GM18507 (cell line): ENCODE measurements at places on chromosomes 3 and 15.

GRCh38 chr3:42906848-42907183 lies 874 bp downstream of the ZNF662 start:
- no peak for DNase-seq

- DNase-seq = no peak
Observed at GRCh38 chr3:8739757-8740504, 6.3 kb downstream of the CAV3 start.

GRCh38 chr3:117411971-117412370 lies 702.4 kb downstream of the TUSC7 start:
- no peak for DNase-seq

GRCh38 chr15:45182996-45183395 lies 4.8 kb downstream of the SHF start:
- DNase-seq = no peak

- no peak for DNase-seq
Observed at GRCh38 chr15:77410701-77411618, 8.9 kb downstream of the PEAK1 start.

GRCh38 chr15:28912422-28912821 lies 26.6 kb downstream of the APBA2 start:
- no peak for DNase-seq

GRCh38 chr3:9809615-9810432 lies at the start of gene TTLL3:
Gene TTLL3 (plus strand): TSS chr3:9810262. CDS start chr3:9810662, 400 bp downstream.
- DNase-seq = no peak

DNA sequence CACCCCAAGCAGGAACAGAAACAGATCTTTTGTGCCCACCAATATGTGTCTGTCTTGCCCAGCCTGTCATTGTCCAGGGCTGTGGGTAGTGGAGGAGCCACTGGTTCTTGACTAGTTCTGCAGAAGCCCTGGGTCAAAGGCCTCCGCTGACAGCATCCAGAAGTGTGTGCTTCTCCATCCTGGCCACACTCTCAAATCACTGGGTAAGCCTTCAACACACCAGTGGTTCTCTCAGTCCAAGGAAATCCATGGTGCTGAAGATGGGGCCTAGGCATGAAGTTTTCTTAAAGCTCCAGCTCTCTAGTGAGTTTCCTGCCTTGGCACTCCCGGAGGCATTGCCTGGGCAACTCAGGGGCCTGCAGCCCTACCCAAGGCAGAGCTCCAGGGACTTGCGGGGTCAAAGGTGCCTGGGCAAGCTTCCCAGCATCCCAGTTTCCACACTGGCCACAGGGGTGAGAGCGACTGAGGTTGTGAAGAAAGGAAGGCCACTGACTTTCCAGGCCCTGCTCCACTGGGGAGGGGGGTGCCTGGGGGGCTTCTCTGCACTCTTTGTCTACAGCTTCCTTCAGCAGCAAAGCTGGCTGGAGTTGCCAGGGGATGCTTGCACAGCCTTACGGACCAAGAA lies 37.9 kb upstream of the RPL32 start:
- no peak for DNase-seq

GRCh38 chr3:52781741-52782140 lies 4.3 kb downstream of the ITIH1 start:
- DNase-seq = no peak

GRCh38 chr3:5035113-5035512 lies 55.9 kb downstream of the BHLHE40 start:
- no peak for DNase-seq

GRCh38 chr15:80777137-80777536 lies 2.0 kb upstream of the CEMIP start:
- no peak for DNase-seq

- DNase-seq = no peak
Observed at GRCh38 chr15:80034629-80035028, 24.8 kb upstream of the ZFAND6 start.

- no peak for DNase-seq
Observed at GRCh38 chr3:24981924-24982323, 446.1 kb upstream of the RARB start.

DNA sequence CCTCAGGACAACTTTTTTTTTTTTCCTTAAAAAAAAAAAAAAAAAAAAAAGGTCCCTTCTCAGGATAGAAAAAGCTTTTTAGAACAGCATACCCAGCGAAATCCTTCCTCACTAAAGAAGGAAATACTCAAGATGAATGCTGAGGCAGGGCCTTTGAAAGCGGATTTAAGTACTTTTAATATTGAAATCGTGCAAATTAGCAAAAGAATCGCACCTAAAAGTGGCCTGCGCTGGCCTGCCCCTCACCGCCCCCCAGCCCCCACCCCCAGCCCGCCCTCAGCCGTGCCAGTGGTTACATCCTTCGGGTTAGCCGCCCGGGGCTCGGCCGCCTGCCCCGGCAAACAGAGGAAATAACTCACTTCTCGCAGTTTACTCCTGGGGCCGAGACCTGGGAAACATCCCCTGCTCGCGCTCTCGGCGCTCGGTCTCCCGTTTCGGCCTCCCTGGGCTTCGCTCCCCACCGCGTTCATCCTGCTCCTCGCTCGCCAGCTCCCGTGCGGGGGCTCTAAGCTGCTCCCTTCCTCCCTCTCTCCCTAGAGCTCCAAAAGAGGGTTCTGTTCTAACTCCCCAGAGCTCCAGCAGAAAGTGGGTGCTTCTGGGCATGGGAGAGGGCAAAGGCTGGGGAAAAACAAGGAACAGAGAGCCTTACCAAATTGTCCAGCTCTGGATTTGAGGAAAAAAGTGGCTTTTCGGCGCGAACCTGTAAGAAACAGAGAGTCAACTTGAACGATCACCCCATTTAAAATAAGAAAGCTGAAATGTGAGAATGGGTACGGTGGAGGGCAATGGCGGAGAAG lies 5.2 kb downstream of the MEIS2 start:
- no peak for DNase-seq

DNA sequence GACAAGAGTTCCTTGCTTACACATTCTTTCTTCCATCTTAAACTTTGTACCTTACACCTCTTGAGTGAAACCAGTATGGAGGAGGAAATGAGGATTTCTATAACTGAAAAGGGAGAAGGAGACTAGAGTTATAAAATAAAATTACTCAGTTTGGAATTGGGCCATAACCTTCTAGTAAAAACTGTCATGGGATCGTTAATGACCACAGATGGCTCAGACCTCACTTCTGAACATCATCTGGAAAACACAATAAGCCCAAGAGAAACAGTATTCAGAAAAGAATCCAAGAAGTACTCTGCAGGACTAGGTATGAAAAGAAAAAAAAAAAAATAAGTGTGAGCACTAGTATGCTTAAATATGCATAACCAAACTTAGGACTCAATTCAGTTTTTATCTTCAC lies 12.1 kb downstream of the GAP43 start:
- no peak for DNase-seq

DNA sequence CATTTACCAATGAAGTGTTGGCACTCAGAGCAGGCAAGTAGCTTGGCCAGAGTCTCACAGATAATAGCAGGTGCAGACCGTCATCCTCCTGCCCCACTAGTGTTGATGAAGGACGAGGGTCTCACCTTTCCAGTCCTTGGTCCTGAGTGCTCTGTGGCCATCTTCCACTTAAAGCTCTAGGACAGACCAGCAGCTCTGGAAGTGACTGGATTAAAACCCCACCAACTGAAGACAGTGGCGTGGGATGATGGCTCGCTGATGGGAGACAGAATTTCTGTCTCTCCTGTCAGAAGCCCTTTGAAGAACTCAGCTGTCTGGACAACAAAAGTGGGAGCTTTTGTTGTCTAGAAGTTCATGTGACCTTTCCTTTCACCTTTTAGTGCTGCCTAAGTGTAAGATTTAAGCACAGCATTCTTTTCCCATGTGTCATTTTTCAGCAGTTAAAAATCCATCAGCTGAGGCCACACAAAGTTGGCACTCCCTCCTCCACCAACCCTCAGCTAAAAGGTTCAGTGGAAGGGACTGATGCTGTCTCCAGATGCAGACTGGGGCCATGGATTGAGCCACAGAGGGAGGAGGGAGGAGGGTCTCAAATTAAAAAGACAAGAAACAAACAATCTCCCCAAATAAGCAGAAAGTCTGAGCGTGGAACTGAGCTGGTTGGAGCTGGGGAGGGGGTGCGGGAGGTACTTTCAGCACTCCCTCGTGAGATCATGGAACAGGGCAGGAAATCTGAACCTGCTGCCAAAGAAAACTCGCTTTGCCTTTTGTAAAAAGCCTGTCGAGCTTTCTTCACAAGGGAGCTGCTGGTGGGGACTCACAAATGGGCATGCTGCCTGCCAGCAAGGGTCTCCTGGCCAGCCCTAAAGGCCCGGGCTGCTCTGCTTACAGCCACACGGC lies 148.5 kb upstream of the CTDSPL start:
- DNase-seq = no peak

GRCh38 chr3:44529927-44530326 lies 25.1 kb upstream of the ZKSCAN7 start:
- DNase-seq = no peak

- no peak for DNase-seq
Observed at GRCh38 chr15:95266451-95267061, 1035.2 kb downstream of the MCTP2 start.

GRCh38 chr3:33394403-33395054 lies 45.7 kb downstream of the UBP1 start:
- DNase-seq = no peak

GRCh38 chr3:55885721-55886120 lies 398.6 kb upstream of the WNT5A start:
- no peak for DNase-seq

DNA sequence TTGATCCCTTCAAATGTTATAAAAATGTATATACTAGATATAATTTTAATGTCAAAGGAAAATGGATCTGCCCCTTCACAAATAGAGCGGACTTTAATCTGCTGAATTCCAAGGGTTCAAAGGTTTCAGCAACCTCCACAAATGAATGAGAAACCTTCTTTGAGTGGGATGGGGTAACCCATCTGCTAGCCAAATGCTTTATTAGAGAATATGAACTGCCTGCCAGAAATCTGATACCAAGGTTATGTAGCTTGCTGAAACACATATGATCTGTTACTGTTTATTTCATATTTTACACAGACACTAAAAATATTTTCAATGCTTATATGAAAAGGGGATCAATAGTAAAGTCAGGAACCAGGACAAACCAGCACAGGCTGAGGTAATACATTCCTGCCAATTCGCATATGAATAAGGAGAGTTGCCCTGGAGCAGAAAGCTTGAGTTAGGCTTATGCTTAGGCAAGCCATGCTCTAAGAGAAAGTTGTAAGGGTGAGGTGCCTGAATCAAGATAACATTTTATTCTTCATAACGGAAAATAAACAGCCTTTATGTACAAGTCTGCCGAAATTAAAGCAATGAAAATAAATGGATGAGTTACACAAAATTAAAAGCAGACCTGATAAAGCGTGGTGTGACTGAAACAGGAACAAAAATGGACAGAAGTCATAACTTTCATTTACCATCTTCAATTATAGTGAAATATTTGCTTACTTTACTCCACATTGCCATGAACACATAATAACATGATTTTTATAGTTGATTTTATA lies 26.5 kb downstream of the PLOD2 start:
- DNase-seq = no peak

DNA sequence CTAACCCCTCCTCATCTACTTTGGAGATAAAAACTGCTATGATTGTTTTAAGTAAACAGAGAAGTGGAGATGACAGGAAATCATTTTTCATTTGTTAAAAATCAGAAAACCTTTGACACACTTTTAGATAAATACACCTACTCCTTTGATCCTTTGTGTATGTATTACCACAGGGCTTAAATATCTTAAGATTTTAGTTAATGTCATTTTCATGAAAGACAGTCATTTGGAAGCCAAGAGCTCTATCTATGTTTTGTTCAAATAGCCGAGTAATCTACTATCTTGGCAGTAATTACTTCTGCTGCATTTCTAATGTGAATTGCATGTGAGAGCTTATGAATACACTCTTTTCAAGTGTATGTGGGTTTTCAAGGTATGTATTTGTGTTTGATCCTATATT lies 2.0 kb downstream of the ARPP21 start:
- no peak for DNase-seq

DNA sequence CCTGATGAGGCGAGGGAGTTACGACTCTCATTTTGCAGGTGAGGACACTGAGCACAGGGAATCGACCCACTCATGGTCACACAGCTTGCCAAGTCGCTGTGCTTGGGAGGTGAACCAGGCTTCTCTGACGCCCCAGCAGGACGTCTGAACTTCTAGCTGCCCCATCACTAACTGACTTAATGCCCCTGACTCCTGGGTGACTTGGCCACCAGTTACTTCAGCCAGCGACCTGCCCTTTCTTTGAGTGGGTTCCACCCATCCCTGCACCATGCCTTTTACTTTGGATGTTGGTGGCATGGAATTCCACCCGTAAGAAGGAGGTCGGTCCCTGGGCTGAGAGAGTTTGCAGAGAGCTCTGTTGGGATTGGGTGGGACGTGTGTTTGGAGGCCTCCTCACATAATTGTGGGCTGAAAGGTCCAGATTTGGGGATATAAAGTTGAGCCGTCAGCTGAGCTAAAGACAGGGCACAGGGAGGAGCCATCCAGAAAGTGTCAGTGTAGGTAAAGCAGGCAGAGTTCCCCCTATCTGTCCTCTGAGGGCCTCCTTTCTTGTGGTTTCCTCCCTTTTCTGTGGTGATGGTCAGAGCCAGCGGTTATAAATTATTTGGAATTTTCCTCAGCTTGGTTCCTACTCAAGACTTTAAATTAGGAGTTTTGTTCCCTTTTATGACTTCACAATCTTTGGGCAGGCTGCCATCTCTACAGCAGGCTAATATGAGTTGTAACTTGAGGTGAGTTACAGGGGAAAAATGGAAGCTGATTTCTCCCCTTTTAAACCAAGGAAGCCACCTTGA lies 55.0 kb downstream of the FLNB start:
- no peak for DNase-seq

GRCh38 chr3:138360869-138361525 lies 12.6 kb downstream of the MRAS start:
- no peak for DNase-seq

DNA sequence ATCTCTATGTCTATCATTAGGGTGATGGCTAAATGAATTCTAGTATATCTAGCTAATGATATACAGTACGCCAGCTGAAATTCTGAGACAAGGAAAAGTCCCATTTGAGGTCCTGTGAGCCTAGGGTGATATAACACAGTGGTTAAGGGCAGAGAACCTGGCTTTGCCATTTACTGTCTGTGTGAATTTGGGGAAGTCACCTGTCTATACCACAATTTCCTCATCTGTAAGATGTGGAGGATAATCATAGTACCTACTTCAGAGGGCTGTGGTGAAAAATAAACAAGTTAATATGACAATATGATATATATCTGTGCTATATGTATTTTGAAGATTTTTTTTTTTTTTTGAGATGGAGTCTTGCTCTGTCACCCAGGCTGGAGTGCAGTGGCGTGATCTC lies 9.8 kb upstream of the ANKDD1A start:
- no peak for DNase-seq

- DNase-seq = no peak
Observed at GRCh38 chr15:77476995-77477394, 56.3 kb downstream of the HMG20A start.

GRCh38 chr15:88657326-88658069 lies 18.7 kb downstream of the ISG20 start:
- no peak for DNase-seq

DNA sequence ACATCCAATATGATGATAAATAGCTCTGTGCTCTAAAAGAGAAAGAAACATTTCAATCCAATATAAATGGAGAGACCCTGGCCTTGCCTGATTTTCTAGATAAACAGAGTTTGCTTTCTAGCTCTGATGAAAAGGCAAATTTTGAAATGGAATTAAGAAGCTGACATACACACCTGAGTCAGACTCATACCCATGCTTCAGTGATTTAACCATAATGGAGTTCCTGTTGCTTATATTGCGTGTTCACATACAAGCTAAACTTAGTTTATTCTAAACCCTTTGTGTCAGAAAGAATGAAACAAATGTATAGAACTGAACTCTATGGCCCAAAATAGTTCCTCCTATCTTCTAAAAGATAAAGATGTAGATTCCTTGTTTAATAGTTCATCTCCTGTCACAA lies 760.8 kb upstream of the ARPP21 start:
- DNase-seq = no peak

GRCh38 chr3:104960579-104960978 lies 406.1 kb upstream of the ALCAM start:
- no peak for DNase-seq
